ENCODE measurements at places on chromosomes 4 and X. TPM values are rescaled to one million over a fixed set of nuclear protein-coding genes. Genes with fewer than 3 reads are reported as not detected.
A peak's percentile ranks its signal among the peaks of the same experiment; 100 is the strongest.

DNA sequence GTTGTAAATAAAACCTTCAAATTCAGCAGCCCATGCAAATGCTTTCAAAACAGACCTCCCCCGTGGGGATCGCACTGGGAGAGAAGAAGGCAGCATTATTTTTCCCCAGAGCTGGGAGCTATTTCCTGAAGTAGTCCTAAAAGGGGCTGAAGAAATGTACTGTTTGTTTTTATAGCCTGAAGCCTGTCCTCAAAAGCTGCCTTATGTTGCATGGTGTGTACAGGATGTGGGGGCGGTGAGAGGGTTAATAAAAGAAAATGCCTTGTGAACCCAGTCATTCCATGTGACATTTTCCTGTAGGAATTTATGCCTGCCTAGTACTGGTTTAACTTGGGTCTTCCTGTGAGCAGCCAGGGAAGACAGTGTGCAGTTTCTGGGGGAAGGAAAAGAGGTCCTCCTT is 144.1 kb downstream of the SOWAHB start:
- DNase-seq: no peak

GRCh38 chrX:153381684-153382532 is 19.2 kb downstream of the PNMA6E start:
- DNase-seq: peak; percentile 44

SUPT20HL1 gene
- total RNA-seq: not detected

NEUROG2 gene
- 0.14 TPM for total RNA-seq

DNA sequence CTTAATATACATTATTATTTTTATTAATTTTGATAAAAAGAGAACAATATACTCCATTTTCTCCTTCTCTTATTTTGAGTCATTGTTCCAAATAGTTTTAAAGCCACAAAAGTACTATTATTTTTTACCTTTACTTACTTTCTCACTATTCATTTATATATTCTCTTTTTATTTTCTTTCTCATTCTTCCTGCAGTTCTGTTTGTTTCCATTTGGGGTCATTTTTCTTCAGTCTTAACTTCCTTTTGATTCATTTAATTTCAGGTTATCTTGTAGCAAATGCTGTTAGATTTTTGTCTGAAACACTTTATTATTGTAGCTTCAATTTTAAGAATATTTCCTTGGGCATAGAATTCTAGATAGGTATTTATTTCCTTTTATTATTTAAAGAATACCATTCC is 438.6 kb upstream of the EPHA5 start:
- DNase-seq: no peak

- DNase-seq: peak; percentile 27
Measured at GRCh38 chr4:36303426-36304137, 22.2 kb downstream of the DTHD1 start.

- no peak for DNase-seq
Measured at GRCh38 chr4:71625005-71625404, 158.9 kb downstream of the GC start.

FAT4 gene
- not detected for total RNA-seq

DNA sequence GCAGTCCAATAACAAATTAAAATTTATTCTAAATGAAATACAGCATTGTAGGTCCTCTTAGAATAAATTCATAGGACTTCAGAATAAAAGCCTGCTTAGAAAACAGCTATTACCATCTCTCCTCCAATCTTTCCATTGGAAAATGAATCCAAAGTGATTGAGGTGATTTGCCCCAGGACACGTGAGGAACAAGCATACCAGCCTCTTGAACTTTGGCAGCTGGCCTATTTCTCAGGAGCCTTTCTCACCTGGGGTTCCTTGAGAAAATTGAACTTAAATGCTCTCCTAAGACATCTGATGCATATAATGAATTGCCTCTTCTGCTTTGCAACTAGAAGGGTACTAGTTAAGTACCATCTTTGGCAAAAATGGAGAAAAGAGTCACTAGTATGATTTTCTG is 13.5 kb downstream of the ARHGAP24 start:
- DNase-seq: no peak

DNA sequence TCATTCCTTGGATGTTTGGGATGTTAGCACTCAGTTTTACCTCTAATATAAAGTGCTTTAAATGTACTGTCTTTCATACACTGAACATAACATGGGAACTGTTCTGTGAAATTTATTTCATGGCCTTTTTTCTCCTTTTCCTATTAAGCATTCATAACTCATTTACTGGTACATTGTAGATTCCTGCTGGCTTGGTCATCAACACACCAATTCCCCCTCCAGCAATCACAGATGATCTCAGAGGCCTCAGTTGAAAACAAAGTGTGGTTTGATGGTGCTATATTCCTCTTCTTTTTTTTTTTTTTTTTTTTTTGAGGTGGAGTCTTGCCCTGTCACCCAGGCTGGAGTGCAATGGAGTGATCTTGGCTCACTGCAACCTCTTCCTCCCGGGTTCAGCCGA is 61.9 kb upstream of the FAM47B start:
- no peak for DNase-seq

DNA sequence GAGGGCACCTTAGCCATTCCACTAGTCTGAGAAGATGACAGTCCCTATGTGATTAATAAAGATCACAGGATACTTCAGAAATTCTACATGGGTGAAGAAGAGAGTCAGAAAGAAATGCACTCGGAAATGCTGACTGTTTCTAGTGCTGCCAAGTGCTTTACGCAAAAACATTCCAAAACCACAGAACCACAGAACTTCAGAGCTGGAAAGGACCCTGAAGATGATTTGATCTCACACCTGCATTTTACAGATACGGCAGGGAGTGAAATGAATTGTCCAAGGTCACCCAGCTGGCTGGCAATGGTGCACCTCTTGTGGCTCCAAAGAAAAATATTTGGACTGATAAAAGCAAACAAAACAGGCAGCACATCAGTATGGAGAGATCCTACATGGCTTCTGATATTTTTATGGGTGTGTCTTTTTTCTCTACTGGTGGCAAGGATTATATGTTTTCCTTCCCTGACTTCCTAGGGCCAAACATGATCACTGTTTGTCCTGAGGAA is 115.9 kb downstream of the MAML3 start:
- no peak for DNase-seq

CLDN34 gene
- total RNA-seq: not detected

DNA sequence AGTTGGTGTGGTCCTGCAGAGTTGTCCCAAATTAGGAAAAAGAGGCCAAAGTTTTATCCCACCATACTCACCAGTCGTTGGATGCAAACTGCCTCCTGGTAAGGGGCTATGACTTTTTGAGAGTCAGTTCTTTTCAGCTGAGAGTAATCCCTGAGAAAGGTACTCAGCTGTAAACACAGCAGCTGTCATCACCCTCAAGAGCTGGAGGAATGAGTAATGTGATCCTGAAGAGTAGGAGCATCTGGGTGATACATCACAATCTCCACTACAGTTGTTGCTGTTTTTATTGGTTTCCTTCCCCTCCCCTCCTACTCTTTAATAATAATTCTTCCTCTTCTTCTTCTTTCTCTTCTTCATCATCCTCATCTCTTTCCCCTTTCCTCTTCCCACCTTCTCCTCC is 5.7 kb downstream of the MAGEE1 start:
- DNase-seq: no peak

DNA sequence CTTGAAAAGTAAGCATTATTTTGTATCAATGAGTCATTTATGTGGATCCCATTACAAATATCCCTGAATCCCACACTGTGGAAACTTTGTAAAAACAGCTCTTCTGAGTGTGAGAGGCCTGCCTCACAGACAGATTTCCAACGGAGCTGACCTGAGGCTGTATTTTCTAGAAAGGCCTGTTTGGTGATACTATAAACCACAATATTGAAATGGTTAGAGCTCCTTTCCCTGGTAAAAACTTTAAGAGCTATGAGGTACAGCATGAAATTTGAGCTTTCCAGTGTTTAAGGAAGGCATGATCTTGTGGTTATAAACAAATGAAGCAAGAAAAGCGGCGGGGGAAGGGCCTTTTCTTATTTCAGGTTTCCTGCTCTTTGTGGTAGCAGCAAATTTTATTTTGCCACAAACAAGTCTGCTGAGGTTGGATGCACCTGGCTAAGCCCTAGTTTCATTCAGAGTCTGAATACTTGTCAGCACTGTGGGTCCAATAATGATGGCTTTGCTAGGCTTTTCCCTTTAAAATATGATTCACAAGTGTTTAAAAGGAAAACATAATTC is 86.8 kb upstream of the ETNPPL start:
- peak; percentile 56 for DNase-seq

- peak; percentile 80 for DNase-seq
Measured at GRCh38 chrX:71532078-71532752, 689 bp upstream of the OGT start.

DNA sequence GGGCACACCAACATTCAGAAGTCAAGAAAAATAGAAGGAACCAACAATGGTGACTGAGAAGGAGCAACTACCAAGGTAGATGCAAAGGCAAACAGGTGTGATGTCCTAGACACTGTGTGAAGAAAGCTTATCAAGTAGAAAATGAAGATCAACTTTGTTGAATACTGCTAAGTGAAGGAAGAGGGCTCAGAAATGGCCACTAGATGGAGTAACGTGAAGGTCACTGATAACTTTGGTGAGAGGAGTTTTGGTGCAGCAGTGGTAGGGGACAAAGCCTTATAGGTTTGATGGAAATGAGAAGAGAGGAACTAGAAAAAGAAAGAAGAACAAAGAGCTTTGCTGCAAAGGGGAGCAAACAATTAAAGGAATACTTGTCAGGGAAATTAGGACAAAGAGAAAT is 23.5 kb downstream of the OTC start:
- DNase-seq: no peak

GRCh38 chr4:102139932-102140331 is 205.3 kb downstream of the SLC39A8 start:
- no peak for DNase-seq

VCX3A gene
- not detected for total RNA-seq

- no peak for DNase-seq
Measured at GRCh38 chr4:149975172-149975571, 103.1 kb upstream of the DCLK2 start.

- peak; percentile 56 for DNase-seq
Measured at GRCh38 chrX:49915361-49916222, 6.8 kb upstream of the CLCN5 start.

FGFBP1 gene
- not detected for total RNA-seq

- no peak for DNase-seq
Measured at GRCh38 chr4:1983053-1983845, 25.5 kb downstream of the NELFA start.

GRCh38 chr4:180240670-180241069 is 2002.5 kb upstream of the TENM3 start:
- DNase-seq: no peak

ABHD18 gene
- total RNA-seq: 17.5 TPM

TNMD gene
- not detected for total RNA-seq

- peak; percentile 22 for DNase-seq
Measured at GRCh38 chrX:140918398-140919038, 83.9 kb upstream of the SPANXB1 start.

LPAR4 gene
- not detected for total RNA-seq

GRCh38 chrX:135522132-135522530 is 1.7 kb downstream of the INTS6L start:
- no peak for DNase-seq

DNA sequence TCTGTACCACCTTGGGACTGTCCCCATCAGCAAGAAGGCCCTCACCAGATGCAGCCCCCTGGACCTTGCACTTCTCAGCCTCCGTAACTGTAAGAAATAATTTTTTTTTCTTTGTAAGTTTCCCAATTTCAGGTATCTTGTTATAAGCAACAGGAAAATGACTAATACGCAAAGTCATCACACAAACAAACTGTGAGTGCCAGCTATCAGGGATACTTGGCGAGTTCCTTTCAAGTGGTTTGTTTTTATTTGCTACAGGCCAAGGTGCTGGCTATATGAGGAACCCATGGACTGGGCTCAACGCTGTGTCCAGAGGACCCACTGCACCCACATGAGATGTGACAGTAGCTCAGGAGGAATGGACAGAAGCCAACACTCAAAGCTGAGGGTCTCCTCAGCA is 11.5 kb upstream of the GPM6B start:
- no peak for DNase-seq

GRCh38 chrX:129653971-129654651 is 645 bp downstream of the APLN start:
- no peak for DNase-seq

DNA sequence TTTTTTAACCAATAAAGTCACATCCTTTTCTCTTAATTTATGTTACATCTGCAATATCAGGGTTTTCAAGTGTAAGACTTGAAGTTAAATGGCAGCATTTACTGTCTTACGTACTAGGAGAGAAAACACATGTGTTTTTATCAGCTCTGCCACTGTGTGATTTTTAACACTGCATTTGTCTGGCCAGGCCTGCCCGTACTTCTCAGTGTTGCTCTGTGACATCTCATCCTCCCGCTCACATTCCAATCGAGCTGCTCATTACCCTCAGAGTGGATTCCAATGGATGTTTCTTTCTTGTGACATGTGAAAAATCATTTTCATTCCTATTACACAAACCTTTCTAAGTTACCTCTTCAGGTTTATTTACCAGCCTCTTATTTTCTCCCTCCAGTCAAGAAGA is 420.3 kb downstream of the FAT4 start:
- no peak for DNase-seq

DNA sequence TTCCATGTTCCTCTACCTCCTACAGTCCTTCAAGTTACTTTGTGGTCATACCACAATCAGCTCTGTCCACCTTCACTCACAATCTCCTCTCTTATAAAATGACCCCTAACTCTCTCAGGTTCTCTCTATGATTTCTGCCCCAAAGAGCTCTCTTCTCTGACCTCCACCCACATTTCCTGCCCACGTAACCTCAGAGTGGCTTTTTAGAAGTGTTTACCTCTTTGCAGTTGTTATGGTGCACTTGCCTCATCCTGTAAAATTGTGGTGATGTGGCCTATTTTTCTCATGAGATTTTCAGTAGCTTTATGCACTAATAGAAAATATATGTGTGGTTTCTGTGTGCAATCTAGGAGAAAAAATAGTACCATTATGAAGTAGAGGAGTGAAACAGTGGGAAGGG is 215.8 kb downstream of the PACRGL start:
- peak; percentile 13 for DNase-seq

SLC25A4 gene
- total RNA-seq: 5.0 TPM

GNL3L gene
- total RNA-seq: 47.9 TPM

- no peak for DNase-seq
Measured at GRCh38 chrX:46793386-46794143, 34.6 kb upstream of the SLC9A7 start.

- no peak for DNase-seq
Measured at GRCh38 chrX:43002526-43003203, 224.7 kb upstream of the PPP1R2C start.

DNA sequence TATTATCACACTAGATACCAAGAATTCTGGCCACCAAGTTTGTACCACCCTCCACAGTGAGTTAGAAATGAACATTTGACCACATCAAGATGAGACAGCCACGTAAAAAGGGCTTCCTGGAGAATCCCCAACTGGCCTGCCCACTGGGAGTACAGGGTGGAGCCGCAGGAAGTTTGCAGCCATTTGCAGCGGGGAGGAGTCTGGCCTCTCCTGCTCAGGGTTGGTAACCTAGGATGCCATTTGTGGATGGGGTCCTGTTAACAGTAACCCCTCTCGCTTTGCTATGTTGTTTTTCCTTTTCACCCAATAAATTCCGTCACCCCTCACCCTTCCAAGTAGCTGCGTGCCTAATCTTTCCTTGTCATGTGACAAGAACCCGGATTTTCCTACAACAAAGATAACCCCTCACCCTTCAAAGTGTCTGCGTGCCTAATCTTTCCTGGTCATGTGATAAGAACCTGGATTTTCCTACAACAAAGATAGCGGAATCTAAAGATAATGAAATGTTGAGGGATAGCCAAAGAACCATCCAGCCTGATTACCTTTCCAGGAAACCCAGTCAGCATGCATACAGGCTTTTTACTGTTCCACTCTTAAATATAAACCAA is 245.4 kb downstream of the NAF1 start:
- DNase-seq: no peak

Data from activated naive CD4-positive, alpha-beta T cell treated with anti-CD3 and anti-CD28 coated beads for 36 hours (primary cell).